ENCODE measurements at places on chromosomes 13 and 19.
A peak's percentile ranks its signal among the peaks of the same experiment; 100 is the strongest.

- DNase-seq, result no peak
These were observed 281.4 kb downstream of the LHFPL6 start for GRCh38 chr13:39321574-39321973.

GRCh38 chr13:92994056-92994455, 232.6 kb upstream of the GPC6 start:
- DNase-seq, result no peak

DNA sequence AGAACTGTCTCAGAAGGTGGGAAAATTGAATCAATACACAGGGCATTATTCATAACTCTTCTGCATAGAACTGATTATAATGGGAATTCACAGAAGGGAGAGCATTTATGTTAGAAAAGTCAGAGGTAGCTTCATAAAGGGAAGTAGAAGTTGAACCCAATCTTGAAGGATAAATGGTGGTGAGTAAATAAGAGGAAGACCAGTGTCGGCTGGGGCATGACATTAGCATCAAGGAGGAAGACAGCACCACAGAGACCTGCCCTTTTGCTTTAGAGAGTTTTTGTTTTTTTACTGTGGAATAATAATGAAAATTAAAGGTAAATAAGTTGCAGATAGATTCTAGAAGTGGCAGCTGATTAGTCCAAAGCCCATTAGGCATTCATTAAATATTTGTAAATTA, 21.9 kb downstream of the CDC16 start:
- peak; percentile 52 for DNase-seq

DNA sequence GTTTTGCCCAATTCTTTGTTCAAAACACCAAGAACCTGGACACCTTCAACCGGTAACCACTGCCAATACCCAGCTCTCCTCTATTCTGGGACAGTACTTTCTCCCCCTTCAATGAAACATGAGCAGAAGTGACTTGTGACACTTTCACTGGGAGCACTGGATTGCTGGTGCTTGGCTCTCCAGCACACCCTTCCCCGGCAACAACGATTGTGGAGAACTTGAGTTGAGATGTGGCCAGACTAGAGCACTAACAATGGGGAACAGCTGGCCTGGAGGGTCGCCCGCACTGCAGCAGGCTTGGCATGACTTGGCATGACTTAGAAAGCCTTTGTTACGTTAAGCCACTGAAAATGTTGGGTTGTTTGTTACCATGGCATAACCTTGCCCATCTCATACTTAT, 7.5 kb upstream of the B3GLCT start:
- no peak for DNase-seq

- no peak for DNase-seq
These were observed 6.6 kb downstream of the ZNF557 start for GRCh38 chr19:7076151-7076550.
